Right ventricle myocardium inferior (tissue), 1 donor: ENCODE measurements at places on chromosomes 7 and 10.

GRCh38 chr10:122849090-122849489, 3.4 kb upstream of the CUZD1 start:
- no peak for DNase-seq

DNA sequence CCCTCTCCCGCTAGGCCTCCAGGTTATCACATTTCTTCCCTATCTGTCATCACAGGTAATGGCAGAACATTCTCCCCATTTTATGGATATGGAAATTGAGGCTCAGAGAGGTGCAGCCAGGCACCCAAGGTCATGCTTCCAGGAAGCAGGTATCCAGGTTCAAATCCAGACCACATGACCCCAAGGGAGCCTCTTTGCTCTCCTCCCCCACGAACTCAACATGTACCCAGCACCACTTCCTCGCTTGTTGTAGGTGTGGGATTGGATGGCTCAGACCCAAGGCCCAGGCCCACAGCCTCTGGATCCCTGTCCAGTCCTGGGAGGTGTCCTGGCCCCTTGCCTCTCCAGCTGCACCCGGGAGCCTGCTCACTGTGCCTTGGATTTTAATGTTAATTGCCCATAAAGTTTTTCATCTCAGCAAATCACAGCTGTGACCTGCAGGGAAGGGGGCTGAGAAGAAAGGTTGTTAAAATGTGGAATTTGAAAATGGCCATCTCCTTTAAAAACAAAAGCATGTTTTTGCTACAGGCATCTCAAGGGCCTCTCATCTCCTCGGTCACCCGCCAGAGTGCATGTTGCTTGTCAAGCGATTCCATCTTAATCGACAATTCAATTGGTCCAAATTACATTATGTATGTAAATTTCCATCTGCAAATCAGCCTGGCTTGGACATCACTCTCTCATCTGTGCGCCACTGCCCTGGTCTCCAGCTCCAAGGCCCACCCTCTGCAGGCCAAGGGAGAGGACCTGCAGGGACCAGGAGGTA, 205.4 kb upstream of the ZMIZ1 start:
- no peak for DNase-seq

DNA sequence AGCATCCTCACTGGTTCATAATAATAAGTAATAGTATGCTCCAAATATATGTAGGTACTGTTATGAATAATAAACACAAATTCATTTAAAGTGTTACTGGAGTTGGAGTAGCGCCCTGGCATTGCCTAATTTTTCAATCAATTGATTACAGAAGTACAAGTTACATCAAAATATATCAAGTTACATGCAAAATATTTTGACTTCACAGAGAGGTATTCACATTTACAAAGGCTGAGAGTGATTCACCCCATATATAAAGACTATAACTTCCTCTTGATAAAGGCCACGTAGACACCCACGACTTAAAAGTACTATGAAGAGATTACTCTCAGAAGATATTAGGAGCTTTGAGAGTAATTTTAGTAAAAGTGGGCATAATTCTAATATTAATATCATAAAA, 13.6 kb upstream of the COL17A1 start:
- DNase-seq: no peak

DNA sequence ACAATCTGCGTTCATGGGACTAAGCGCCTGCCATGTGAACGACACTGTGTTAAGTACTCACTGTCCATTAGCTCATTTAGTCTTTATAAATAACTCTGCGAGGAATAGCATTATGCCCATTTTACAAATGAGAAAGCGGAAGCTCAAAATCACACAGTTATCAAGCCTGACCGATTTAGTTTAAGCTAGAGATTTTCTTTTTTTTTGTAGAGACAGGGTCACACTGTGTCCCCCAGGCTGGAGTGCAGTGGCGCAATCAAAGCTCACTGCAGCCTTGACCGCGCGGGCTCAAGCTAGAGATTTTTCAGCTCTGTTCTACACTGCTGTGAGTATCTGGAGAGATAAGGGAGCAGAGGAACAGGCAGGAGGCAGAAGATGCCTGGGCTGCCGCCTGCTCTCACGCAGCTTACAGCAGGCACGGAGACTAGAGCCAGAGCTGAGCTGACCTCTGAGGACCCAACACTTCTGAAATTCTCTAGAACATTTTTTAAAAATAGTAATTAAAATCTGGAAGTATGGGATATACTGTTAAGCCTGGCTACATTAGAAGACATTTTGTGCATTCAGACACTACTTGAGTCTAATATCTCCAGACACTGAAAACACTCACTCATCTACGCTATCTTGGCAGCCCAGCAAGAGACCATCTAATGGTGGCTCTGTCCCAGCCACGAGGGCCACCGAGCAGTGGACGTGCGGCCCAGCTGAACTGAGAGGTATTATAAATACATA, 38.7 kb downstream of the GNA12 start:
- DNase-seq: no peak

DNA sequence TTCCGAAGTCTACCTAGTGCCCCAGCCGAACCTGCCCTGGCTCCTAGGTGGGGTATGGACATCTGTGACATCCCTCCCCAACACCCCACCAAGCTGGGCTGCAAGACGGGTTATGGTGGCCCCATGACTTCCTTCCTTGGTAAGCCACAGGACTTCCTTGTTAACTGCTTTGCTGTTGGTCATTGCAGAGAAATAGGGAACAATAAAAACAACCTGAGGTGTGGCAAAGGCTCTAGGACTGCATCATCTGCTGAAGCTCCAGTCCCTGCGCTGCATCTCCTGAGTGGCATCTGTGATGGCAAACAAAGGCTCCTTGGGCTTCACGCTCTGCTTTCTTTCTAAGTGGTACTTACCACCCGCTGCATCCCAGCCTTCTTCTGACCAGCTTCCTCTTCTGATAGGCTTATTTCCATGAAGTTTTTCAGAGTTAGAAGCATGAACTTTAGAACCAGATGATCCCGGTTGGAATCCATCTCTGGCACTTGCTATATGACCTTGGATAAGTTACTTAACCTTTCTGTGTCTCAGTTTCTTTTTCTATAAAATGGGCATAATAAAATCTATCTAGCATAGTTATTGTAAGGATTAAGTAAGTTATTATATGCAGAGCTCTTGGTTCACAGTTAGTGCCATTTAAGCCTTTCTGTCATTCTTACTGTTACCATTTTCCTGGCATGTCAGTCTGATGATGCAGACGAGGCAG, 216.8 kb downstream of the RPS24 start:
- DNase-seq: no peak

- DNase-seq: no peak
Observed at GRCh38 chr10:1050554-1050953, 1.6 kb upstream of the IDI1 start.

DNA sequence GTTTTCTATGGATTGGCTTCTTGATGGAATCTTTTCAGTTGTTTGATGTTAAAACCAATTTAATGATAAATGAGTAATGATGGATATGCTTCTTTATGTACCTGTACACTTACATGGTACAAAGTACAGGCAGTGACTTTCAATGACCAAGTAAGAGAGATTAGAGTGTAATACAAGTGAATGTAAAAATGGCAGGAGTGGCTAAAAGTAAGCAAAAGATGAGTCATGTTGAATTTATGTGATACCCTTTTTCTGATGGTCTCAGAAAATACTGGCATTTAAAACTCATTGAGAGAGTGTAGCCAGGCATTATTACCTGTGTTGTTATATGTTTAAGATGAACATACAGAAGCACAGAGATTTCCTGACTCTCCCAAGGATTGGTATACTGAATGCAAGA, 97.1 kb downstream of the GPR85 start:
- no peak for DNase-seq

GRCh38 chr10:49080965-49081364, 34.4 kb downstream of the VSTM4 start:
- no peak for DNase-seq

DNA sequence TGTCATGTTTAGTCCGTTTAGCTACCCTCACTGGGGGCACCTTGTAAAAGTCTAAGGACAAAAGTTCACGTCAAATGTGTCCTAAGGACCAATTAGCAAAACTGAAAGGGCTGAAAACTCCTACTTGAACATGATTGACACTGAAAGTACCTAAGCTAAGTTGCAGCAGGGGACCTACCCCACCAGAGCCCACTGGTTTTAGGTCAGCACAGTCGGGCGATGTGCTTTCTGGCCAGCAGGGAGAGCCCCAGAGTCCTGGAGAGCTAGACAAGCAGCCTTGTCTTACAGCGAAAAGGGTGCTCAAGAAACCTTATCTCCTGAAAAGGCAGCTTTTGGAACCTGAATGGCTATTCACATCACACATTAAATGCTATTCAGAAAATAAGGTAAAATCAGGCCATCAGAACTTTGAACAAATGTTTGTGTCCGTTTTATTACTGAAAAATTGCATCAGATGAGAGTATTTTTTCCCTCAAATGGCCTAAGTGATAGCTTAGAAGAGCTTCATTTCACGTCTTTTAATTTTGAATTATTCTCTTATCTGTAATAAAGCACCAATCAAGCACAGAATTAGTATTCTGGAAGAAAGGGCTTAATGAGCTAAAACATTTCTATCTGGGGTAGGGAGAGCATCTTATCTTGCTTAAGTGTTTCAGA, 52.2 kb upstream of the MKI67 start:
- no peak for DNase-seq
